ENCODE measurements at places on chromosomes 13 and 19.

DNA sequence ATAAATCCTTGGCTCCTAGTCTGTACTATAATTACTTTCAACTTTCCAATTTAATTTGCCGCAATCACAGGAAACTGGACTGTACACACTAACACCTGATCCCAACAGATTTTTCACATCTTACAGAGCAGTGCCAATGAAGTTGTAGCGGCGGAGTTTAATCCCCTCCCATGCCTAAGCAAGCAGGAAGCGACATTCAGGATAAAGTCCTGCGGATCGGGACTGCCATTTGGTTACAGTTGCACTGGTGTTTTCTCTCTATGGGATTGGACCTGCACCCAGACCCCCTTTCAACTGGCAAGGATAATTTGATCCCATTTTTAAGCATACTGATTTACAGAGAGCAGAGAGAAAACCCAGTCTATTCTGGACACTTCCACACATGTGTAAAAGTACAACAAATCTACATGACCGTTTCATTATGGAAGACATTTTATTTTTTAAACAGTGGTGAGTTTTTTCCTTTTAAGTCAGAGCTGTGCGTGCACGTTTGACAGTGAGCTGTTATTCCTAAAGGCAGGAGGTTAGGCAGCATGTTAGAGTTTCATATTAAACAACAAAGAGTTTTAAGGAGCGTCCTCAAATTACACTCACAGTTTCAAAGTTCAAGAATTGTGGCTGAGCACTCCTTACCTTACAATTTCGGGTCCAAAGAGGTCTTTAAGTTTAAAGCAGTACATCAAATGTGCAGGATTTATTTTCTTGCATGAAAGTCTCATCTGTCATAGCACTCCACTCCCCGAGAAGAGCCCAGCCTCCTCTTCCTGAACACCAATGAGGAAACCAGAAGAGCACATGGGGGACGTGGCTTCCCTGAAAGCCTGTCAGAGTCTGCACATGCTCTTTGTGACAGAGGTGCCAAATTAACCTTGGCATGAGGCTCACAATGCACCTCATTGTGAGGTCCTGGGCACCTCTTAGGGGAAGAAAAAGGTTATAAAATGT lies 141.6 kb upstream of the RFC3 start:
- DNase-seq, result no peak

- no peak for DNase-seq
Measured at GRCh38 chr13:23963184-23963931, 66.1 kb upstream of the C1QTNF9B start.

- no peak for DNase-seq
Measured at GRCh38 chr19:12126707-12127106, 13.4 kb downstream of the ZNF20 start.

DNA sequence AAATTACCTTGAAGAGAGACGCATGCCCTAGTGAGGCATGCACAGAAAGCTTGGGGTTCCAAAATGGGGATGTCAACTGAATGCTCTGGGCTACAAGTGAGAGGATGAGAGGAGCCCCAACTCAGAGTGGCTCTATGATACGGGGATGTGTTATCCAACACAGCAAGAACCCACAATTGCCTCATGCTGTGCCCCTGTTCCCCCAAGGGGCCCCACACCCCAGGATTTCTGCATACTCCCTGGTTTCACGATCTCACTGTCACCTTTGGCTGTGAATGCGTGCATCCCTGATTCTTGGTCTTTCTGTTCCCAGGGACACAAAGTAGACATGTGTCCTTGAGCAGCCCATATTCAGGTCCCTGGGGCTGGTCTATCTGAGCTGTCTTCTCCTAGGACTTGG lies 29.3 kb downstream of the WDR88 start:
- no peak for DNase-seq
